Mesothelial cell of epicardium (in vitro differentiated cells): ENCODE measurements at places on chromosomes 3 and 15. TPM values are rescaled to one million over a fixed set of nuclear protein-coding genes. Genes with fewer than 3 reads are reported as not detected.
A peak's percentile ranks its signal among the peaks of the same experiment; 100 is the strongest.

Gene LCTL
- 0.35 to 0.36 TPM (median 0.36 TPM) in 3 replicates for total RNA-seq

Gene DET1
- total RNA-seq, result 13.9 to 14.7 TPM (median 14.4 TPM) in 3 replicates

Gene CDCP1
- 1.3 to 1.4 TPM (median 1.3 TPM) in 3 replicates for total RNA-seq

Gene ROPN1B
- total RNA-seq, result not detected in 3 replicates

Gene SYNPR
- total RNA-seq, result 3.7 to 3.8 TPM (median 3.7 TPM) in 3 replicates

Gene GPR149
- total RNA-seq, result not detected in 3 replicates

Gene ZNF619
- total RNA-seq, result 7.3 to 9.7 TPM (median 7.4 TPM) in 3 replicates

Gene GLDN
- 0.38 to 0.52 TPM (median 0.49 TPM) in 3 replicates for total RNA-seq

DNA sequence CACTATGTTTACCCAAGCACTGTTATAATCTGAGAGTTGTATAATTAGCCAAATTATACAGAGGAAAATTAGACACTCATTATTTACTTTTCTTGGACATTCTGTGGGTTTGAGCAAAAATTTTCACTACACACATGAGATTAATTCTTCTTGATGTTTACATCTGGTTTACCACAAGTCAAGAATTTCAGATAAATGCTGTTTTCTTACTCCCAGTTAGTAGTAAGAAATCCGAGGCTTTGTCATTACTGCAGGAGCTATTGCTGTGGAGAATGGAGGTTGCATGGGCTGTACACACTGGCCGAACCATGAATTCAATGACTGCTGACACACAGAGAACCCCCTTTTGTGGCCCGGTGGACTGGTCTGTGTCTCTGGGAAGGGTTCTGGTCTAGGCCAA is 207.7 kb upstream of the CFAP20DC start:
- no peak for DNase-seq
- H3K4me3 ChIP-seq, result no peak overlapping the region
- H3K27ac ChIP-seq, result no peak overlapping the region
- no peaks in the 10 kb centered on the region for H3K4me1 ChIP-seq

- no peak overlapping the region for H3K4me3 ChIP-seq
- no peak for DNase-seq
- H3K27ac ChIP-seq, result peak overlapping the region; percentile 92
- H3K27me3 ChIP-seq, result no peaks in the 10 kb centered on the region
- peaks cover 19% of the 10 kb centered on the region for H3K4me1 ChIP-seq
Measured at GRCh38 chr3:49359623-49360022, 1.5 kb upstream of the GPX1 start.

DNA sequence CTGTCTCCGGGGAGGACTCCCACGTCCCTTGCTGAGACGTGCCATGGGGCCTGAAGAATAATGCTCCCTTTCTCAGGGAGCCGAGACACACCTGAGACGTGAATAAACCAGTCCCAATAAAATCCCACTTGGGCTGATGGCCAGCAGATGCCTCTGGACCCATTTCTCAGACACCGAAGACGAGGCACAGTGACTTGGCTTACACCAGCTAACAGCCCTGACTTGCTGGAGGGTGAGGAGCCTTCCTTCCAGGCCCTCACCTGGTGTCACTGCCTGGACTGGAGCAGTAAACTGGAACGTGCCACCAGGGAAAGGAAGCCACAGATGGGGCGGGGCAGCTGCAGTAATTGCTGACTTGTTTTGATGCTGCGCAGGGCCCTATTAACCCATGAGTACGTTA is 189.7 kb downstream of the PDZRN3 start:
- no peaks in the 10 kb centered on the region for H3K36me3 ChIP-seq
- H3K4me1 ChIP-seq, result peaks cover 45% of the 10 kb centered on the region
- DNase-seq, result no peak
- H3K4me3 ChIP-seq, result no peak overlapping the region

DNA sequence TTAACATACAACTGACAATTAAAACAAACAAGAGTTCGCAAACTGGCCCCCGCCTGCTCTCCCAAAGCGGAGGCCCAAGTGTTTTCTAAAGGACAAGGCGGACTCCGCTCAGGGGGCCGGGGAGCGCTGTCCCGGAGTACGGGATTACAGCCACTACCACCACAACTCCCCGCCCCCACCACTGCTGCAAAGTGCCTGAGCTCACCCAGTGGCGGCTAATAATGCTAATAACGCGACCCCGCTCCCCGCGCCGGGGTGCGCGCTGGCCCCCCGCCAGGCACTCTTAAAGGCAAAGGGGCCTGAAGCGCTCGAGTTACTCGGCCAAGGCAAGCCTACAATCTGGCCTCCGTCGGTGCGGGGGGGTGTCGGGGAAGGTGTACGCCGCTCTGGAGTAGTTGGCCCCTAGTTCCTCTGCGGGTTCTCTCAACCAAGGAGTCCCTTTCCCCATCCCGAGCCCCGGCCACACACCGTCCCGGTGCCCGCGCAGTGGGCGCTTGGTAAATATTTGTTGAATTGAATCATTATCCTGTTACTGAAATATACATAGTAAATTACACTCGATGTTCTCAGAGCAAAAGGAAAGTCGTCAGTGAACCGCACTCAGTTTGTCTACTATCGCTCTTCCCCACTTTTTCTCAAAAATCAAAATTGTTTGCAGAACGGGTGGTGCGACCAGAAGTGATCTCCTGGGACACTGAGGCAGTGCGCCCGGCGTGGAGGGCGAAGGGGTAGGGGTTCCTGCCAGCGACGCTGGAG is 827 bp downstream of the WNT5A start:
- H3K4me1 ChIP-seq, result peaks cover 68% of the 10 kb centered on the region
- peak overlapping the region; percentile 97 for H3K27ac ChIP-seq
- peaks cover 39% of the 10 kb centered on the region for H3K27me3 ChIP-seq
- peak; percentile 72 for DNase-seq

DNA sequence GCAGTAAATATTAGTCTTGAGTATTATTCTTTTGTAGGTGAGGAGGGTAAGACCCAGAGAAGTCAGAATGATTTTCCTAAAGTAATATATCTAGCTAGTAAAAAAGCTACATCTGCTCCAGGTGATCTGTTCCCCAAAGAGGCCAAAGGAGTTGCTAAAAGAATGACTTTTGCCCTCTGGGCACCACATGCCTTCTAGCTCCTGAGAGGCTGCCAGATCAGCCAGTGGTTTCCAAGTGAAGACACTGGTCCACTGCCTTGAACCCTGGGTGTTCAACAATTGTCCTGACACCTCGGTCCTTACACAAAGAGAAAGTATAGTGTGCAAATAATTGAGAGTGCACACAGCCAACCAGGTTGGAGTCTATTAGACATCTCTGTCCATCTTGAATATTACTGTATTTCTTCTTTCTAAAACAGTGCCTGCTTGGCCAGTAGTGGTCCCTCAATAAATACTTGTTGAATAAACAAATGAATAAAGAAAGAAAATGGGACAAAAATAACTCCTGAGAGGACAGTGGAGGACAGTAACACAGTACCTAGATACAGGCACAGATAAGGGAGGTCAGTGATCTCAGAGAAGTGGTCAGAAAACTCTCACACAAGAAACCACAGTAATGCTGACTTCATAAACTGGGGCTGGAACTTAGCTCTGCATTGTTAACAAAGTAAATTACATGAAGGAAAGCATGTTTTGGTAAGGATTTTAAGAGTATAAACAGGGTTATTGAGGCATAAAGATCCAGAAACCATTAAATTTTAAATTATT is 56.6 kb upstream of the CSTA start:
- H3K27me3 ChIP-seq, result peaks cover 11% of the 10 kb centered on the region
- no peak overlapping the region for H3K27ac ChIP-seq
- no peaks in the 10 kb centered on the region for H3K4me1 ChIP-seq
- no peak for DNase-seq

- no peaks in the 10 kb centered on the region for H3K27me3 ChIP-seq
- peak overlapping the region; percentile 87 for H3K27ac ChIP-seq
Measured at GRCh38 chr15:90425726-90426346, 37.8 kb downstream of the IQGAP1 start.

DNA sequence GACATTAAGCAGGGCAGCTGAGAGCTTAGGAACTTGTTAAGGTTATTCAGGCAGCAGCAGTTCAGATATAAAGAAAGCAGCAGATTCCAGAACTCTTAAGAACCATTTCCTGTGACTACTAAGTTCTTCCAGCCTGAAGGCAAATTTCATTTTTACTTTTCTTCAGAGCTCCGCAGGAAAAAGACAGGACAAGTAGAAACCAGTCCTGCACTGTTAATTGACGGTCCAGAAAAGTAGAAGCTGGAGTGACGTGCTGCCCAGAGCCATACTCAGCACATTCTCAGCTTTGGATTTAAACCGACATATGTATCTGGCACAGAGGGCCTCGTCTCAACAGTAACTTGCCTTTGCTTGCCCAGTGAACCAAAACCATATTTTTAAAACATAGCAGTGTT is 219.4 kb upstream of the STRIT1 start:
- H3K27ac ChIP-seq, result no peak overlapping the region
- no peaks in the 10 kb centered on the region for H3K4me1 ChIP-seq
- no peak for DNase-seq
- no peaks in the 10 kb centered on the region for H3K36me3 ChIP-seq
- no peaks in the 10 kb centered on the region for H3K27me3 ChIP-seq

GRCh38 chr3:78569804-78570203 is 1198.0 kb downstream of the ROBO1 start:
- no peaks in the 10 kb centered on the region for H3K27me3 ChIP-seq
- DNase-seq, result no peak
- H3K36me3 ChIP-seq, result no peaks in the 10 kb centered on the region
- peaks cover 6% of the 10 kb centered on the region for H3K4me1 ChIP-seq
- no peak overlapping the region for H3K27ac ChIP-seq

- peak overlapping the region; percentile 93 for H3K4me3 ChIP-seq
- peaks cover 18% of the 10 kb centered on the region for H3K4me1 ChIP-seq
- no peak for DNase-seq
- H3K36me3 ChIP-seq, result no peaks in the 10 kb centered on the region
- H3K27me3 ChIP-seq, result no peaks in the 10 kb centered on the region
Measured at GRCh38 chr15:50425219-50425618, 1.0 kb downstream of the USP8 start.

- H3K27me3 ChIP-seq, result no peaks in the 10 kb centered on the region
- H3K27ac ChIP-seq, result no peak overlapping the region
- H3K36me3 ChIP-seq, result peaks cover 37% of the 10 kb centered on the region
- no peaks in the 10 kb centered on the region for H3K4me1 ChIP-seq
- DNase-seq, result no peak
Measured at GRCh38 chr3:45832699-45833098, 9.2 kb downstream of the LZTFL1 start.

DNA sequence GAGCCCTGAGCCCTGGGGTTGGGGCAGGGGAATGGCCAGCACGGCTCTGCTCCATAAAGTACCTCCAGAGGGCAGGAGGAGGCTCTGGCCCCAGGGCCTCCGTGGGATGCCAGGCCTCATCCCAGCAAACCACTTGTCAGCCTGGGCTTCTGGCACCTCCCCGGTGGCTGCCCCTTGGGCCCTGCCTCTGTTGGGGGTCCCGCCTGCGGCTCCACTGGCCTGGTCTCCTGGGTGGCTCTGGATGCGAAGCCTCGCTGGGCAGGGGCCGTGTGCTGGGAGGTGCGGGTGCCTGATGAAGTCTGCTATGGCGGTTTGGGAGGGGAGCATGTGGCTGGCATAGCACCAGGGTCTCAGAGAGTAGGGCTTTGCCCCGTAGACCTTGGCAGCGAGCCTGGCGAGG is 37.6 kb downstream of the PLXNA1 start:
- H3K27ac ChIP-seq, result no peak overlapping the region
- DNase-seq, result no peak
- peaks cover 8% of the 10 kb centered on the region for H3K36me3 ChIP-seq
- no peak overlapping the region for H3K4me3 ChIP-seq

- no peak for DNase-seq
- peaks cover 32% of the 10 kb centered on the region for H3K27me3 ChIP-seq
- H3K36me3 ChIP-seq, result no peaks in the 10 kb centered on the region
- peaks cover 6% of the 10 kb centered on the region for H3K4me1 ChIP-seq
- H3K27ac ChIP-seq, result no peak overlapping the region
- no peak overlapping the region for H3K4me3 ChIP-seq
Measured at GRCh38 chr15:81295486-81296121, 28.3 kb downstream of the STARD5 start.

GRCh38 chr15:51030649-51031316 is 63.9 kb downstream of the TNFAIP8L3 start:
- H3K36me3 ChIP-seq, result peaks cover 2% of the 10 kb centered on the region
- no peak for DNase-seq
- H3K4me1 ChIP-seq, result no peaks in the 10 kb centered on the region
- H3K27me3 ChIP-seq, result no peaks in the 10 kb centered on the region
- H3K4me3 ChIP-seq, result no peak overlapping the region
- H3K27ac ChIP-seq, result no peak overlapping the region

DNA sequence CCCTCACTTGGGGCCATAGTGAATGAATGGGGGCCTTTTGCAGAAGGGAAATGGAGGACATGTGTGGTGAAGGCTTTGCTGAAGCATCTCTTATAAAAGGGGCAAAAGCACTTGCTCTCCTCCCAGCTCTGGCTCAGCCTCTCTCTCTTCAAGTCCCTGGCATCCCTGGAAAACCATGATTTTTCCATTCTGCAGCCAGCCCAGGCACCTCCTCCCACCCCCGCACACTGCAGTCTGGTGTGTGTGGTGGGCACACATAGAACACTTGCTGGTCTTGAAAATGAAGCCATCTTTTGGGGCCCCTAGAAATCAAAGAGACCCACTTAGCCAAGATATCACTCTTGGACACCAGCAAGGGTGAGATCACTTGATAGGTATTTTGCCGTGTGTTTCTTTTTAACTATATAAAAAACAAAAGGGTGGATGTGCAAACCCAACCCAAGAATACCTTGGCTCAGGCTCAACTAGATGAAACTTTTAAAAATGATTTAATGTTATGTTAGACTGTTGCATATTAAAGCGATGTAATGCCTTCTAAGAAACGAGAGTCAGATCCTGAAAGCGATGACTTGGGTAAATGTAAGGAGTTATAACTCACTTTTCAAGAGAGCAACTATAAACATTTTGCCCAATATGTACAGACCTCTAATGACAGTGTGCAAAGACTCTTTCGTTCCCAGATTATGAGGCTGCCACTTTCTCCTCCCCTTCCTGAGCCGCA is 16.4 kb upstream of the ALDH1A3 start:
- peaks cover 15% of the 10 kb centered on the region for H3K4me1 ChIP-seq
- no peaks in the 10 kb centered on the region for H3K36me3 ChIP-seq
- peaks cover 1% of the 10 kb centered on the region for H3K27me3 ChIP-seq
- DNase-seq, result no peak
- H3K27ac ChIP-seq, result peak overlapping the region; percentile 26

- no peak for DNase-seq
- H3K4me1 ChIP-seq, result peaks cover 16% of the 10 kb centered on the region
- no peak overlapping the region for H3K27ac ChIP-seq
- no peak overlapping the region for H3K4me3 ChIP-seq
Measured at GRCh38 chr3:56754741-56755417, 46.9 kb downstream of the ARHGEF3 start.

DNA sequence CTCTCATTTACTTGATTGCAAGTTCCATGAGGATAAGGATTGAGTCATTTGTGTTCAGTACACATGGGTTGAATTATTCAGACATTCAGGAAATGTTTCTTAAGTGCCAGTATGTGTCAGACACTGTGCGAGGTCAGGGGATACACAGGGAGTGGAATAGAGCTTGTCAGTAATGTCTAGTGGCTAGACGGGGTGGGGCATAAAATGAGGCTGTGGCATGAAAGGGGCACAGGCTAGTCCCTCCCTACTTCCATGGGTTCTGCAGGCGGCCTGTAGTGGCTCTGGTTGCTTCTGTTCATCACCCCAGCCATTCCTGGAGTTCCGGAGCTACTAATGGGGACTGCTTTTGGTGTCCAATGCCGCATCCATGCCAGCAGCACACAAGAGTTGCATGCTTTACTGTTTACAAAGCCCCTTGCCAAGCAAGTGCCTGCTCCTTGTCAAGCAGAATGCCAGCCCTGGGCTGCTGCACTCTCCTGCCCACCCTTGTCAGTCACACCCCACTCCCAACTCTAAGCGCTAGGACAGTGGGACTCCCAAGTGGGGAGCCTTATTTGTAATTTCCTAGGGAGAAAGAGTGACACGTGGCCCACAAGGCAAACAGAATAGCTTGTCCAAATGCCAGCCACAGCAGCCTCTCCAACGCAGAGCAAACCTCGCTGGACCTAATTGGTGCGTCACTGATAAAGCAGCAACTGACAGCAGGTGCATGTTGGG is 70.8 kb downstream of the RAB11A start:
- H3K36me3 ChIP-seq, result no peaks in the 10 kb centered on the region
- DNase-seq, result no peak
- no peak overlapping the region for H3K4me3 ChIP-seq
- H3K27ac ChIP-seq, result no peak overlapping the region
- peaks cover 3% of the 10 kb centered on the region for H3K27me3 ChIP-seq
